Activated CD8-positive, alpha-beta memory T cell treated with anti-CD3 and anti-CD28 coated beads, Interleukin-2, amount 10 ng/mL, durations not matched to agents 7 days and 5 days (primary cell): ENCODE measurements at places on chromosomes 3 and 15.

GRCh38 chr15:78079298-78080087 lies 2.0 kb upstream of the TBC1D2B start:
- peaks cover 16% of the 10 kb centered on the region for H3K36me3 ChIP-seq
- no peak overlapping the region for H3K4me3 ChIP-seq
- DNase-seq: no peak
- H3K4me1 ChIP-seq: peaks cover 44% of the 10 kb centered on the region

DNA sequence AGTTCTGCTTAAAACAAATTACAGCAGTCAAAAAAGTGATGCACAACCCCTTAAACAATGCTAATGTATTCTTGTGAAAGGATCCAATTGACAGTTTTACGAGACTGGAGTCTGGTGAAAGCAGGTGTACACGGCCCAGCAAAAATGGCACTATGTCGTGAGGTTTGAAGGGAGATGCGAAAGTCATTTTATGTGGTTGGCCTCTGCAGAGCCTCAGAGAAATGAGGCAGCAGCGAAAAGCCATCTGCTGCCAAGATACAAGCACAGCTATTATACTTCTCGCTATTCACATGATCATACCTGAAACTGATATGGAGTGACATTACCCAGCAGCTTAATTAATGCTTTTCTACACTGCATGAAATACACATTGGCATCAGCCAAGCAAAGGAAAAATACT lies 36.4 kb downstream of the MECOM start:
- no peaks in the 10 kb centered on the region for H3K36me3 ChIP-seq
- peaks cover 20% of the 10 kb centered on the region for H3K27me3 ChIP-seq
- no peak overlapping the region for H3K27ac ChIP-seq
- H3K4me1 ChIP-seq: no peaks in the 10 kb centered on the region
- DNase-seq: no peak
- no peak overlapping the region for H3K4me3 ChIP-seq

DNA sequence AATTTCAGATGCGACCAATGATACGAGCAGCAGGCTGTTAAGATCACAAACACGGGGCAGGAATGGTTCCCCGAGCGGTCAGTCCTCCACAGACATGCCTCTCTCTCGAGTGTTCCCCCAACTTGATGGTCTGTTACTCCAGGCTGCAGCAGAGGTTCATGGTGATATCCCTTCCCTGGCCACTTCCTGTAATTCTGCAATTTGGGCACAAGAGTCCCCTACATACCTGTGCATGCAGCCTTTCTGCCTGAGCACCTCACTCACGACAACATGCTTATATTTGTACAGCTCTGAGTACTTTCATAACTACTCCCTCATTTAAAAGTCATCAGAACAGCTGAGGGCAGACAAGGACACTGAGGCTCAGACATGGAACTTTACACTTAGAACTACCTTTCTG lies 408.1 kb upstream of the NR2F2 start:
- no peaks in the 10 kb centered on the region for H3K36me3 ChIP-seq
- H3K4me1 ChIP-seq: peaks cover 3% of the 10 kb centered on the region
- DNase-seq: no peak
- H3K4me3 ChIP-seq: no peak overlapping the region

- H3K4me1 ChIP-seq: no peaks in the 10 kb centered on the region
- H3K4me3 ChIP-seq: no peak overlapping the region
- no peaks in the 10 kb centered on the region for H3K36me3 ChIP-seq
Observed at GRCh38 chr3:175413926-175414325, 554.8 kb downstream of the NAALADL2 start.

GRCh38 chr3:123745184-123745855 lies 138.8 kb downstream of the MYLK start:
- H3K27ac ChIP-seq: no peak overlapping the region
- H3K27me3 ChIP-seq: peaks cover 26% of the 10 kb centered on the region
- no peaks in the 10 kb centered on the region for H3K4me1 ChIP-seq
- H3K36me3 ChIP-seq: no peaks in the 10 kb centered on the region

GRCh38 chr3:165523801-165524200 lies 313.4 kb downstream of the BCHE start:
- H3K36me3 ChIP-seq: no peaks in the 10 kb centered on the region
- no peaks in the 10 kb centered on the region for H3K4me1 ChIP-seq
- DNase-seq: no peak
- H3K27me3 ChIP-seq: no peaks in the 10 kb centered on the region
- no peak overlapping the region for H3K4me3 ChIP-seq
- H3K27ac ChIP-seq: no peak overlapping the region
